Stimulated activated CD8-positive, alpha-beta memory T cell treated with anti-CD3 and anti-CD28 coated beads, Interleukin-15, amount 100 ng/mL, for 48 hours (primary cell): ENCODE measurements at places on chromosomes 2 and 18.

DNA sequence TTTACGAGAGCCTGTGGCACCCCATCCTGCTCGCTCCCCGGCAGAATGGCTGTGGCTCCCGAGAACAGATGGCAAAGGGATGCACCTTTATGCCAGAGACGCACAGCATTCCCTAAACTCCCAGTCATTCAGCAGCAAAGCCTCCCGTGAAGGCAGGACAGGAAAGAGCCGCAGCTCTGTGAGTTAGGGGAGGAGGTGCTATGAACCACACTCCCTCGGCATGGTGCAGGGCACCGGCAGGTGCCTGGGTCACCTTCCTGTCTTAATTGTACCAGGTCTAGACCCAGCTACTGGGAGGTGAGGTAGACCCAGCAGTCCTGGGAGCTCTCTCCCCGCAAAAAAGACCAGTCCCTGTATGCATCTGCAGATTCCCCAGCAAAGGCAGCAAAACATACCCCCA is 149.8 kb downstream of the TWIST2 start:
- DNase-seq, result no peak

DNA sequence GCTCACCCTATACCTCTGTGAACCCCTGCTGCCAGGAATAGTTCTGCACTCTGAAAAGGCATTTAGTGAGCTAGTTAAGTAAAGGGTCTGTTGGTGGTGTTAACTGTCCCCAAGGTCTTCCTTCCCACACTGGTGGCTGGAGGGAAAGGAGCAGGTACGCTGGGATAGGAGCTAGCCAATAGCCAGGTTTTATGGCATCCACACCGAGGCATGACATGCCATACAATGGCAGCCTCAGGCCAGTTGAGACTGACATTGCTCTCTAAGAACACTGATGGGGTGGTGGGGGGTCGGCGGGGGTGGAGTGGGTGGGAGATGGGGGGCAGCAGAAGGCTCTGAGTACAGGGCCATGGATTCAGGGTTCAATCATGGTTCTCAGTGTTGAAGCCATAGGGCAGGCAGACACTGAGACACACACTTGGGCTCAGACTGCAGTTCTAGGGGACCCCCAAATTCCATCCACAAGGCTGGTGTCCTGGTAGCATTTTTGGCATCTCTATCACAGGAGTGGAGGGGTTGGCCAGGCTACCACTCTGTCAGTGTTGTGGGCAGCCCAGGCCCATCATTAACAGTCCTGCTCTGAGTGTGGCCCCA is 136.0 kb downstream of the CTIF start:
- no peak for DNase-seq

DNA sequence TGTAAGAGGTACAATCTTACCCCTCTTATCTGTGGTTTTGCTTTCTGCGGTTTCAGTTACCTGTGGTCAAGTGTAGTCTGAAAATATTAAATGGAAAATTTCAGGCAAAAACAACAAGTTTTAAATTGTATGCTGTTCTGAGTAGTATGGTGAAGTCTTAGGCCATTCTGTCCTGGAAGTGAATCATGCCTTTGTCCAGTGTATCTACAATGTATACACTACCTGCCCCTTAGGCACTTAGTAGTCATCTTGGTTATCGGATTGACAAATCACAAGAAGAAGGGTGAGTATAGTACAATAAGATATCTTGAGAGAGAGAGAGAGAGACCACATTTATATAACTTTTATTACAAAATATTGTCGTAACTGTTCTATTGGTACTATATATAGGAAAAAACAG is 43.5 kb downstream of the RAB3GAP1 start:
- no peak for DNase-seq

GRCh38 chr2:158656492-158657229 is 138.5 kb upstream of the DAPL1 start:
- DNase-seq, result no peak

DNA sequence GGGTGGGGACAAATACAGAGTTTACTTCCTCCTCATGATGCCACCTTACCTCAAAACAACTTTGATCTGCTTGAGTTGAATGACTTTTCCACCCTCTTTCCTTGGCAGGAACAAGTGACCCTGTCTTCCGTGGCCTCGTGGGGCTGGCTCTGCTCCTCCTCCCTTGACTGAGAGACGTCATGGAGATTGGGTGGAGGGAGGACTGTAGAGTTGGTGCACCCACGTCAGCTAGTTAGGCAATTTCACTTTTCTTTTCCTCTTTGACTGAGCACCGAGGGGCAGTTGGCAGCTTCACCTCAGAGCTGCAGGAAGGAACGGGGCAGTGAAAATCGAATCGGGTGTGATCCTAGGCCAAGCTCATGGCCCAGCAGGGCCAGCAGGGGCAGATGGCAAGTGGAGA is at the start of gene SP140:
Gene SP140, plus strand, starts transcription at position 251 of the 400 bp plus-strand sequence. Its CDS starts 109 bp downstream, at position 360.
- DNase-seq, result peak; percentile 59

- DNase-seq, result no peak
Measured at GRCh38 chr2:139480161-139480650, 700.0 kb upstream of the NXPH2 start.

DNA sequence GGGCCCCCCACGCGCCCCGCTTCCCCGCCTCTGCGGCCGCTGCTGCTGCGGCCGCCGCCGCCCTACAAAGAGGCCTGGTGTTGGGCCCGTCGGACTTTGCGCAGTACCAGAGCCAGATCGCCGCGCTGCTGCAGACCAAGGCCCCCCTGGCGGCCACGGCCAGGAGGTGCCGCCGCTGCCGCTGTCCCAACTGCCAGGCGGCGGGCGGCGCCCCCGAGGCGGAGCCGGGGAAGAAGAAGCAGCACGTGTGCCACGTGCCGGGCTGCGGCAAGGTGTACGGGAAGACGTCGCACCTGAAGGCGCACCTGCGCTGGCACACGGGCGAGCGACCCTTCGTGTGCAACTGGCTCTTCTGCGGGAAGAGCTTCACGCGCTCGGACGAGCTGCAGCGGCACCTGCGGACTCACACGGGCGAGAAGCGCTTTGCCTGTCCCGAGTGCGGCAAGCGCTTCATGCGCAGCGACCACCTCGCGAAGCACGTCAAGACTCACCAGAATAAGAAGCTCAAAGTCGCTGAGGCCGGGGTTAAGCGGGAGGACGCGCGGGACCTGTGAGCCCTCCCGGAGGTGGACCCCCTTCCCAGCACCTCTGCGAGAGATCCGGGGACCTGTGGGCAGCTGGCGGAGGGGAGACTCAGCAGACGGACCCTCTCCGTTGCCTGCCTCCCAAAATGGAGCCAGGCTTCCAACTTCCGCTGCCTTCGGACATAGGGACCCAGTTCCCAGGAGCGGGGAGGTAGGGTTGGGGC is 1.9 kb downstream of the SP5 start:
- DNase-seq, result peak; percentile 41

DNA sequence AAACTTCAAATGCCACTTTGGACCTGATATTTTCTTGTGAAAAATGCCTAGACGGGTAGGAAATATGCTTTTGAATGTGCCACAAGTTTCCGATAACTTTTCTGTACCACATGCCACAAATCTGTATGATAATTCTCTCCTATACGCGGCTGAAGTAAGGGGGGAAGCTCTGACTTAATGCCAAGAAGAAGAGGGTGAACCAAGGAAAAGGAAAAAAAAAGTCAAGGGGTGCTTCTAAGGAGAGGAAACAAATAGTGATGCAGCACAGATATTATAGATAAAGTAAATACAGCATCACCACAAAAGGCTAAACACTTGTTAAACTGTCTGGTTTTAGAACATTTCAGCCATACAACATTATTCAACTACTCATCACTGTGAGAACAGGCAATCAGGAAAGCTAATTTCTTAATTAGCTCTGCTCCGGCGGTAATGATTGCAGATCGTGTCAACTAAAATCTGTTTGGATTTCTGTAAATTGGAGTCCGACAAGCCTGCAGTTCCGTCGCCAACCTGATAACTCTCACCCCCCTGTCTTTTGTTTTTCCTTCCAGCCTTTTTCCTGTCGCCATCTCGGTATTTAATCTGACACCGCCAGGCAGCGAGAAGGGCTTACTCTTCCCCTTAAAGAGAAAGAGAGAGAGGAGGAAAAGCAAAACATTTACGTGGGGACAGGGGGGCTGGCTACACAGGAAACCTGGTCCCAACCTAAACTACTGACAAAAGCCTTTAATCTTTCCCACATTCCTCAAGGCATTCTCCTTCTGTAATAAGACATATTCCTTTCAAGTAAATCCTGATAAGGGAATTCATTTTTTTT is 67.5 kb downstream of the ZEB2 start:
- DNase-seq, result no peak

DNA sequence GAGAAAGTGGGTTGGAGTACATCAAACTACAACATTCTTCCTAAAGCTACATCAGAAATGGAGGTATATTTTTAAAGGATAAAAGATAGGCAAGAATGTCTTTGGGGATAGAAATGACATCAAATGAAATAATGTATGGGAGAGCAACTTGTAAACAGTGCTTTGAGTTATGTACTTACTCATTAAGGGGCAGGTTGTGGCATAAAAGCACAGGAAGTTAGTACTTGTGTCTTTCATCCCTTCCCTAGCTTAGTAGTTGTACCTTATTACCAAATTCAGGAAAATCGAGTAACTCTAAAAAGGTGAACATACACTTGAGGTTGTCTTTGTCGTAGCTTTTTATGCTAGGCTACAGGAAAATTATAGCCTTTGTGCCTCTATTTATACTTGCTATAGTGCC is 28.9 kb downstream of the PPP1CB start:
- DNase-seq, result no peak

DNA sequence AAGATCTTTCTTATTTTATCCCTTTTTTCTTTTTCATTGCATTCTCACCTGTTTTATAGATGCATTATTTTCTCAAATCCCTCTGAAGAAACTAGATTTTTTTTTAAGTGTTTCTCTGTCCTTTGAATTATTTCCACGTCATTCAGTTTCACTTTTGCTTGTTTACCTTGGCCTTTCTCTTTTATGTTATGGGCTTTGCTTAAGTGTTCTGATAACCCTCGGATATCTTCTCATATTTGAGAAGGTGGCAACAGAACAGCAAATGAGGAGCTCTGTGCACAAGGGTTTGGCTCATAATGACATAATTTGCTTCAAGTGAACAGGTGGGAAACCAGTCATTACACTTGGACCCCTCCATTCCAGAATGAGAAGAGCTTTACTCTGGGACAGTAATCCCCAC is 111.9 kb downstream of the C1D start:
- no peak for DNase-seq

DNA sequence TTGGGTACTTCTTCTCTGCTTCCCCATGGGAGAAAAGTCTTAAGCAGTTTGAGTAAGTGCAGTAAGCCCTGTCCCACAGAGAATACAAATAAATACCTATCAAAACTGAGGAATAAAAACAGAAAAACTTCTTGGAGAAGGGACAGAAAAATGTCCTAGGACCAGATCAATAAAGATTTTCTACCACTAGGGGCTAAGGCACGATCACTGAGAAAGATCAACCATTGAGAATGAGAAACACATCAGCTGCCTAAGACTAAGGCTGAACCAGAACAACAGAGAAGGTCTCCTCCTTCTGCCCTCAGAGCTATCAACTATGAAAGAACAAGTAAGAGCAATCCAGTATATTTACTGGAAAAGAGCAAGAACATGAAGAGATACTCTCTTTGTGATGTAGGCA is 763.6 kb upstream of the LRRTM1 start:
- no peak for DNase-seq

DNA sequence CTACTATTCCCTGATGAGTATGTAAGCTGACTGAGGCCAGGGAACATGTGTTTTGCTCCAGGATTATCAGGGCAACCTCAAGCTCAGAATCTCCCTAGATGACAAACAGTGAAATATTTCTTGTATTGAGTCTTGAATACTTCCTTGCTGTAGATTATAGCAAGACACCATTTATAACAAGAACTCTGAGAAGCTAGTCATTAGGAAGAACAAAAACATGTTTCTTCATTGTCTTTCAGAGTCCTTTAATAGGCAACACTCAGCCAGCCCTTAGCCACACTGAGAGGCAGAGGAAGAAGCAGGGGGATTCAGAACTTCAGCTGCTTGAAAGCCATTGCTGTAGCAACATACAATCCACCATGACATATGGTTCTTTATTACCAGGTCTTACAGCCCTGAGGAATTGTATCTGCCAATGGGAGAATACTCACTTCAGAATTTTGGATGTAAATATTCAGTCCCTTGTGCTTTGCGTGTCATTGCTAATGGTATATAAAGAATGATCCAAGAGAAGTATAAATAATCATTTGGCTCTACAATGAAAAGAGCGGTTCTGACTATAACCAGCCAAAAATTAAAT is 117.5 kb upstream of the NCKAP5 start:
- no peak for DNase-seq

DNA sequence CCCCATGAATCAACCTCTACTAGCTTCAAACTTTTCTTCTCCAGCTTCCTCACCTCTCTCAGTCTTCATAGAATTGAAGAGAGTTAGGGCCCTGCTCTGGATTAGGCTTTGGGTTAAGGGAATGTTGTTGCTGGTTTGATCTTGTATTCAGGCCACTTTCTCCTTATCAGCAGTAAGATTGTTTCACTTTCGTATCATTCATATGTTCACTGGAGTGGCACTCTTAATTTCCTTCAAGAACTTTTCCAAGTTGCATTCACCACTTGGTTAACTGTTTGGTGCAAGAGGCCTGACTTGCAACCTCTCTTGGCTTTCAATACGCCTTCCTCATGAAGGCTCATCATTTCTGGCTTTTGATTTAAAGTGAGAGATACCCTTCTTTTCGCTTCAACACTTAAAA is 22.8 kb downstream of the OXER1 start:
- DNase-seq, result no peak

GRCh38 chr2:236915726-236916125 is 170.0 kb upstream of the COPS8 start:
- no peak for DNase-seq

DNA sequence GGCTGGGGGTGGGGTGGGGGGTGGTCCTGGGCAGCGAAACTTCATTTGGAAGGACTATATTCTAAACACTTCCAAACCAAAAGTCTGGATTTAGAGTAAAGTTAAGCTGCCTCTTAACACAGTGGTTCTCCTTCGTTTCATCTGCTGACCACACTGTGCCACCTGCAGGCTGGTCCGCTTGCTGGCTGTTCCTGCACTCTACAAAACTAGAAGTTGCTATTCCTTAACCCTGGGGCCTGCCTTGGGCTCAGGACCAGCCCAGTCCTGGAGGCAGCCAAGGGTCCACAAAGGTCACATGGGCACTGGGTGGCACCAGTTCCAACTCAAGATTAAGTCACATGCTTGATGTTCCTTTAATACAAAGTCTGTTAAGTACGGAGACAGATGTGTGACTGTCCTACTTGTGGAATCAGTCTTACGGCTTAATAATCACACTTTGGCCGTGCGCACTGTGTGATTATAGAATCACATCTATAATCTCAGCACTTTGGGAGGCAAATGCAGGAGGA is 195.4 kb downstream of the FAM210A start:
- DNase-seq, result no peak

DNA sequence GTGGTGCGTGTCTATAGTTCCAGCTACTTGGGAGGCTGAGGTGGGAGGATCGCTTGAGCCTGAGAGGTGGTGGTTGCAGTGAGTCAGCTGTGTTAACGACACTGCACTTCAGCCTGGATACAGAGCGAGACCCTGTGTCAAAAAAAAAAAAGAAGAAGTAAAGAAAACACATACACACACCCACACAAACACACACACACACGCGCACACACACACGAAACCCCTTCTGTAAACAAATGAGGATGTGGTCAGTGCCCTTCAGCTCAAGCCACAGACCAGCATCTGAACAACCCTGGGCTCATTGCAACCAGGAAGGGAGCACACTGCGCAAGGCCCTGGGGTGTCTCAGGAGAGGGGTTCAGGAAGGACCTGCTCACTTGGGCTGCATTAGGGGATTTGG is 47.9 kb upstream of the KCNF1 start:
- DNase-seq, result no peak
